ENCODE measurements at places on chromosomes 13 and 19.

- H3K4me1 ChIP-seq, result peaks cover 27% of the 10 kb centered on the region
- H3K4me3 ChIP-seq, result no peak overlapping the region
- no peak overlapping the region for H3K27ac ChIP-seq
- H3K27me3 ChIP-seq, result no peaks in the 10 kb centered on the region
- peaks cover 67% of the 10 kb centered on the region for H3K36me3 ChIP-seq
These were observed 4.3 kb downstream of the N4BP2L1 start for GRCh38 chr13:32423592-32423991.

DNA sequence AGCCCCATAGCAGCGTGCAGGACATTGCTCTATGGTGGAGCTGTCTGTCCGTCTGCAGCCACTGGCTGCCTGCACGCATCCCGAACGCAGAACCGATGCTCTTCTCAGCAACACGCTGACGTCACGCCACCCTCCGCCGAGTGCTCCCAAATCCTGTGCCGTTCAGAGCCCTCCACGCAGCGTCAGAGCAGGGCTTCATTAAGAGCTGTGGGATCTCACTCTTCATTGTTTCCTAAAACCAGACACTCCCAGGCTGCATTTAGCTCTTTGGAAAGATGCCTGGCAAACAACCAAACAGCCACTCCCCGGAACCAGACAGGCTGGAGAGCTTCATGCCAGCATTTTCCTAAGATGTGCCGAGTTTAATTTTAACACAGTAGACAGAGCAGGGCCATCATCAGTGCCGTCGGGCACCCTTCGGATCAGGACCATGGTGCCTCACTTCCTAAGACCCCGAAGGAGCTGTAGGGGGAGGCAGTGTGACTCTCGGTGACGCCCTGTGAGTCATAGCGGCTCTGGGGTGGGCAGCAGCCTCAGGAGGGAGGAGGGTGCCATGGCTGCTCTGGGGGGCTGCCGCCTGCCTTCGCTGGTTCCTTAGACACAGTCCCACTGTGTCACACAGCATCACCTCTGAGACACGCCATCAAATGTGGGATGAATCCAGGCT lies 131.5 kb upstream of the MCF2L start:
- H3K36me3 ChIP-seq, result peaks cover 41% of the 10 kb centered on the region
- no peaks in the 10 kb centered on the region for H3K27me3 ChIP-seq
- no peak overlapping the region for H3K27ac ChIP-seq
- H3K4me3 ChIP-seq, result no peak overlapping the region
- DNase-seq, result no peak

GRCh38 chr13:50080203-50080910 lies 65.1 kb downstream of the KCNRG start:
- peaks cover 57% of the 10 kb centered on the region for H3K4me1 ChIP-seq
- no peaks in the 10 kb centered on the region for H3K27me3 ChIP-seq
- peak overlapping the region; percentile 92 for H3K4me3 ChIP-seq
- peak overlapping the region; percentile 100 for H3K27ac ChIP-seq
- H3K36me3 ChIP-seq, result peaks cover 47% of the 10 kb centered on the region

DNA sequence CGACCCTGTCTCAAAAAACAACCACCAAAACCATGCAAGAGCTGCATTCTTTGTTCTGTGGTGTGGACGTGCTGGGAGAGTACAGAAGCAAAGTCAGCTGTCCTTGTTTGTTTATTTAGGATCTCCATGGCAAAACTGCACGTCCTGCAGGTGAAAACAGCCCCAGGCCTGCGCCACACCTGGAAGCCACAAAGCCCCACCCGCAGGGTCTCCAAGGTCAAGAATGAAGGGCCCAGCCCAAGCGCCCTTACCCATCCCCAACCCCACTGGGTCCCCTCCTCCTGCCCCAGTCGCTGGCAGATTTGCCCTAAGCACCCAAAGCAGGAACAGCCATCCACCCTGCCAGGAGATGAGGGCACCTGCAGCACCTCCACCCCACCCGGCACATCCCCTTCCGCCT lies 10.5 kb downstream of the MBD3 start:
- DNase-seq, result no peak
- no peaks in the 10 kb centered on the region for H3K4me1 ChIP-seq
- peaks cover 30% of the 10 kb centered on the region for H3K36me3 ChIP-seq

- H3K36me3 ChIP-seq, result no peaks in the 10 kb centered on the region
- H3K4me3 ChIP-seq, result peak overlapping the region; percentile 83
- H3K27me3 ChIP-seq, result peaks cover 33% of the 10 kb centered on the region
- H3K27ac ChIP-seq, result peak overlapping the region; percentile 78
These were observed 1.0 kb downstream of the C19orf73 start for GRCh38 chr19:49117677-49118564.

GRCh38 chr13:77749344-77749880 lies 51.9 kb downstream of the SLAIN1 start:
- H3K4me1 ChIP-seq, result peaks cover 6% of the 10 kb centered on the region
- DNase-seq, result no peak
- H3K4me3 ChIP-seq, result no peak overlapping the region
- no peaks in the 10 kb centered on the region for H3K27me3 ChIP-seq

DNA sequence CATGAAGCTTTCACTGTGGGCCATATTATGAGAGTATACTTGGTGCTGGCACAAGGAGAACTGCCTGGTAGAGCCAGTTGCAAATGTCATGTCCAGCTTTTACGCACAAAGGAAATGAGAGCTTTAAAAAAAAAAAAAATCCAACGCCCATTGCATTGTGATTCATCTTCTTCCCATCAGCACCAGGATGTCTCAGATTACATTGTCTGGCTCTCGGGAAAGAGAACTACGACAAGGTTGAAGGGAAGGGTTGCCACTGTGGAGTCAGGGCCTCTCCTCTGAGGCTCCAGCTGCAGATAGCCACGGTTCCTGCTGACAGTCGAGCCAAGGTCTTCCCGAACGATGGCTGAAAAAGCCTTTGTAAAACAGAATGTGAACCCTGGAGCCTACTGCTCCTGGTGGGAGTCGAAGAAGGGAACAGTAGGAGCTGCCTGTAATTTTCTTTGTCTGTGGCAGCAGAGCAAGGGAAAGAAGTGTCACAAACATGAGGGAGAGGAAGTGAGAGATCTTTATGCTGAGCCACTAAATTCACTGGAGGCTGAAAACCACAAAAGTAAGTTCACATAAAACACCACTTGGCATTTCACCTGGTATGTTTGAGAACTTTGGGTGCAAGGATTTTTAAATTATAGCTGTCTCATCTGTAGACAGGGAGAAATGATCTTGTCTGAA lies 704.7 kb downstream of the DIAPH3 start:
- no peak overlapping the region for H3K4me3 ChIP-seq
- no peaks in the 10 kb centered on the region for H3K36me3 ChIP-seq
- no peak for DNase-seq
- no peaks in the 10 kb centered on the region for H3K27me3 ChIP-seq

- no peak overlapping the region for H3K4me3 ChIP-seq
- no peak for DNase-seq
- H3K4me1 ChIP-seq, result no peaks in the 10 kb centered on the region
- no peaks in the 10 kb centered on the region for H3K27me3 ChIP-seq
- no peak overlapping the region for H3K27ac ChIP-seq
These were observed 90.0 kb downstream of the PDS5B start for GRCh38 chr13:32676242-32676641.

- no peak for DNase-seq
- H3K27me3 ChIP-seq, result peaks cover 19% of the 10 kb centered on the region
- no peaks in the 10 kb centered on the region for H3K36me3 ChIP-seq
- no peak overlapping the region for H3K4me3 ChIP-seq
- no peak overlapping the region for H3K27ac ChIP-seq
These were observed 7.1 kb downstream of the NFIX start for GRCh38 chr19:13002166-13002898.

DNA sequence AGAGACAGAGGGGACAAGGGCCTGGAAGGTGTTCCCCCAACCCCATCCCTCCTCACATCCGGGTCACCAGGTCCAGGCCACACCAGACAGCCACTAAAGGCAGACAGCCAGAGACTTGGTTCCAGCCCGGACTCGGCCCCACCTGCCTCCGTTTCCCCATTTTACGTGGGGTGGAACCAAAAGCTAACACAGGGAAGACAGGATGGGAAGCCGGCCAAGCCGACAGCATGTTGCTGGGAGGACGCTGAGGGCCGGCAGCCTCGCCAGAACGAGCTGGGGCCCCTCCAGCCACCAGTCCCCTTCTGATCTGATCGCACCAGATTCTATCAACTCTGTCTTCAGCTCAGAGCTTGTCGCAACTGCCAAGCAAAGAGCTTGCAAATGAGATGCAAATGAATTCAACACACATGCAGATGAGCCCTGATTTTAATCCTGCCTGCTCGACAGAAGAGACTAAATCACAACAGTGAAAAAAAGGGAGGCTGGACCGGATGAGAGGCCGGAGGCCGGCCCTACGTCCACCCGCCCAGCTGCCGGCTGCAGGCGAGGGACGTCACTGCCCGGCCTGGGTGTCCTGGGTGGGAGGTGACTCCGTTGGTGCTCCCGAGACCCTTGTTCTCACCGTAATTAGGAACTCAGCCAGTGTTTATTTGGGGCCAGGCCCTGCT lies 17.5 kb upstream of the SHC2 start:
- H3K4me3 ChIP-seq, result no peak overlapping the region
- peaks cover 16% of the 10 kb centered on the region for H3K36me3 ChIP-seq
- peaks cover 2% of the 10 kb centered on the region for H3K4me1 ChIP-seq
- no peak overlapping the region for H3K27ac ChIP-seq
- DNase-seq, result no peak

GRCh38 chr19:12843999-12844732 lies 5.9 kb downstream of the MAST1 start:
- no peak for DNase-seq
- H3K36me3 ChIP-seq, result no peaks in the 10 kb centered on the region
- H3K4me3 ChIP-seq, result no peak overlapping the region
- H3K4me1 ChIP-seq, result peaks cover 28% of the 10 kb centered on the region

DNA sequence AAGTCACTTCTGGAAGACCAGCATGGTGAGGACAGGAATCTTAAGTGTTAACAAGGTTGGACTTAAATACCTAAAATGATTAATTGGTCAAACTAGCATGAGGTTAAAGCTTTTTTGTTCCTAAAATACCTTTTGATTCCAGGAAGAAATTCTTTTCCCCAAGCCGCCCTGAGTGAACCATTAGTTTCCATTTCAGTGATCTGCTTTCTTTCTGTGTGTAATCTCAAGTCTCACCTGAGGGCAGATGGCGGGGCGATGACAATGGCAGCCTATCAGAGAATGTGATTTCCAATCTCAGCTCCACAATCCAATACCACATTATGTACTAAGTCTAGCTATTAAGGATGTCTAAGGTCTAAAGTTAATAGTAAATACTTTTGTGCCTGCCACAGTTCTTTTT lies 390.9 kb upstream of the SGCG start:
- no peak overlapping the region for H3K4me3 ChIP-seq
- H3K27me3 ChIP-seq, result no peaks in the 10 kb centered on the region
- no peak for DNase-seq
- no peaks in the 10 kb centered on the region for H3K4me1 ChIP-seq
- H3K36me3 ChIP-seq, result no peaks in the 10 kb centered on the region
- H3K27ac ChIP-seq, result no peak overlapping the region

DNA sequence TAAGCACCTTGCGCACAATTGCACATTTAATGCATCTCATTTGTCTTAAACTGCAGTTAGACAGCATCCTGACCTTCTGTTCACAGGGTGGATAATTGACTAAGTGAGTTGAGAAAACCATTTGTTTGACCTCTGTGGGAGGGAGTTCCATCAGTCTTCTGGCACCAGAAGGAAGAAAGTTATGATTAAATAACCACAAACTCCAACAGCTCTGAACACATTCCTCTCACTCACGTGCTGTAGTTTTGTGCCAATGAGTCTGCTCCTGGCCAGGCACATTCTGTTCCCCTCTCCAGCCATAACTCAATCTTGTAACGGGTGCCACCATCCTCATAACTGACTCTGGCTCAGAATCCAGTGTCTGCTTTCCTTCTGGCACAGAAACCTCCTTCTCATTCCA lies 817.2 kb downstream of the SLITRK1 start:
- no peaks in the 10 kb centered on the region for H3K36me3 ChIP-seq
- H3K4me1 ChIP-seq, result no peaks in the 10 kb centered on the region
- no peak overlapping the region for H3K4me3 ChIP-seq
- H3K27me3 ChIP-seq, result no peaks in the 10 kb centered on the region
- no peak for DNase-seq

DNA sequence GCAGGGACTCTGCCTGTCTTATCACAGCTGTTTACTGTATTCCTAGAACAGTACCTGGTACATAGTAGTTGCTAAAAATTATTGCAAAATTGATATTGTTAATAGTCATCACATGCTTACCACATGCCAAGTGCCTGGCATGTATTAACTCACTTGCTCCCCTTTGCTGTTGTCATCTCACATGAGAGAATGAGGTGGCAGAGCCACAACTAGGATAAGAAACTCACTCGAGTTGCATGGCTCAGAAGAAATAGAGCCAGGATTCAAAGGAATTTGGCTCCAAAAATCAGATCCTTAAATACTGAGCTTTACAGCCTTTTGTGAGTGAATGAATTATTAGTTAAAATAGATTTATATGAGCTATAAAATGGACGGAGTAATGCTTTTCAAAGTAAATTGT lies 42.6 kb downstream of the B3GLCT start:
- H3K36me3 ChIP-seq, result no peaks in the 10 kb centered on the region
- no peak overlapping the region for H3K4me3 ChIP-seq
- no peaks in the 10 kb centered on the region for H3K4me1 ChIP-seq
- no peaks in the 10 kb centered on the region for H3K27me3 ChIP-seq
- DNase-seq, result no peak

- no peak overlapping the region for H3K27ac ChIP-seq
- H3K36me3 ChIP-seq, result peaks cover 33% of the 10 kb centered on the region
- H3K4me3 ChIP-seq, result no peak overlapping the region
These were observed 8.6 kb downstream of the SPHK2 start for GRCh38 chr19:48627865-48628314.

- peak; percentile 30 for DNase-seq
- H3K27ac ChIP-seq, result peak overlapping the region; percentile 59
- peaks cover 20% of the 10 kb centered on the region for H3K4me1 ChIP-seq
- H3K36me3 ChIP-seq, result peaks cover 15% of the 10 kb centered on the region
- peaks cover 10% of the 10 kb centered on the region for H3K27me3 ChIP-seq
These were observed 841 bp upstream of the ZNF223 start for GRCh38 chr19:44050740-44051649.

GRCh38 chr19:6556480-6557195 lies 25.8 kb downstream of the TNFSF9 start:
- H3K4me3 ChIP-seq, result no peak overlapping the region
- H3K4me1 ChIP-seq, result peaks cover 14% of the 10 kb centered on the region
- no peaks in the 10 kb centered on the region for H3K36me3 ChIP-seq

DNA sequence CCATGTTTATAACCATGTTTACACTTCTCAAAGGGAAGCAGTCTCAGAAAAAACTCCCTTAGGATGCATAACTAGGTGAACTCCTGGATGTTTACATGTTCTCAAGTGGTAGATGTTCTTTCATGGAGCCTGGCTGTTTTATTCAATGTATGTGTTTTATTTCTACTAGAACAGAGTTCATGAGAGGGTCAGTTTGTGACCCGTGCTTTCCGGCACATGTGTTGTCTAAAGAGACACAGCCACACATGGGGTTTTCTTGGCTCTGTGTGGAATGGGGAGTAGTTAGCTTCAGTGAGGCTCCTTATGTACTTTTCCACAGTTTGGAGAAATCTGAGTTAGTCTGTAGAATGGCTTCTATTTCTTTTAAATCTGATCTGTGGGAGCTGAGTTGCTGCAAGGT lies 60.9 kb downstream of the ATP8A2 start:
- H3K36me3 ChIP-seq, result no peaks in the 10 kb centered on the region
- H3K4me3 ChIP-seq, result no peak overlapping the region
- H3K4me1 ChIP-seq, result no peaks in the 10 kb centered on the region
- H3K27ac ChIP-seq, result no peak overlapping the region

- H3K36me3 ChIP-seq, result no peaks in the 10 kb centered on the region
- DNase-seq, result no peak
- no peaks in the 10 kb centered on the region for H3K4me1 ChIP-seq
- no peaks in the 10 kb centered on the region for H3K27me3 ChIP-seq
- H3K4me3 ChIP-seq, result no peak overlapping the region
These were observed 383.0 kb upstream of the SLITRK1 start for GRCh38 chr13:84265257-84265764.

All from activated naive CD4-positive, alpha-beta T cell treated with anti-CD3 and anti-CD28 coated beads, Interleukin-2, amount 10 ng/mL, durations not matched to agents 7 days and 5 days (primary cell).